ENCODE measurements at places on chromosomes 1 and 21.

- no peak for DNase-seq
These were observed 11.0 kb upstream of the XCL2 start for GRCh38 chr1:168554603-168555483.

DNA sequence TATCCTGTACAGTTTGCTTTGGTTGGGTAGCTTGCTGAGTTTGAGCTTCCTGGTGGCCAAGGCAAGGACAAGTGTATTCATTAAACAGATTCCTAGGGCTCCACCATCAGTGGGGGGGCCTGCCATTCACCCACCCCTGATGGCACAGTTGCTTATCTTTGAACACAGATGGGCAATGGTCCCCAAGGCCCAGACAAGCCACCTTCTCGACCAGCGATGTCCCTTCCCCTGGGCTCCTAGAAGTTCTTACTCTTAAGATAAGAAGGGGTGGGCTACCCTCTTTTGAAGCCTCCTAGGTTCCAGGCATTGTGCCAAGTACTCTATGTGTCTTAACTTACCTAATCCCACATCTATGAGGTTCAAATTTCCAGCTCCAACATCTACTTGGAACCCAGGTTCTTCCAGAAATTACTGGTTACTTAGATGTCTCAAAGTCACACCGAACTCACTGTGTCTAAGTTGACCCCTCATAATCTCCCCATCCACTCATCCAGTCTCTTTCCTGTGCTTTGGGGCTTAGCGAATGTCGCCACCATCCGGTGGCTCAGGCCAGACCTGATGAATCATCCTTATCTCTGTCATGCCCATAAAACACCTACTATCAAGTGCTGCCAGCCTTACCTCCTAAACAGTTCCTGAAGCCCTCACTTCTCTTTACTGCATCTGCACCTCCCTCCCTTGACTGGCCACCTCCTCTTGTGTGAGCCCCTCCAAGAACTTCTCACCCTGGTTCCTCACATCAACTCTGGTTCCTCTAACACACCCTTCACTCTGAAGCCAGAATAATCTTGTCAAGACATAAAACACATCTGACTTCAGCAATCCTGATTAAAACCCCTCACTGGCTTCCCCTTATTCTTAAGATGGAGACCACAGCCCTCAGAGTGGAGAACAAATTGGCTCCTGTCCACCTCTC lies 50.1 kb downstream of the KLHDC7A start:
- DNase-seq, result no peak

- no peak for DNase-seq
These were observed 13.6 kb upstream of the SYT14 start for GRCh38 chr1:209924390-209924789.

DNA sequence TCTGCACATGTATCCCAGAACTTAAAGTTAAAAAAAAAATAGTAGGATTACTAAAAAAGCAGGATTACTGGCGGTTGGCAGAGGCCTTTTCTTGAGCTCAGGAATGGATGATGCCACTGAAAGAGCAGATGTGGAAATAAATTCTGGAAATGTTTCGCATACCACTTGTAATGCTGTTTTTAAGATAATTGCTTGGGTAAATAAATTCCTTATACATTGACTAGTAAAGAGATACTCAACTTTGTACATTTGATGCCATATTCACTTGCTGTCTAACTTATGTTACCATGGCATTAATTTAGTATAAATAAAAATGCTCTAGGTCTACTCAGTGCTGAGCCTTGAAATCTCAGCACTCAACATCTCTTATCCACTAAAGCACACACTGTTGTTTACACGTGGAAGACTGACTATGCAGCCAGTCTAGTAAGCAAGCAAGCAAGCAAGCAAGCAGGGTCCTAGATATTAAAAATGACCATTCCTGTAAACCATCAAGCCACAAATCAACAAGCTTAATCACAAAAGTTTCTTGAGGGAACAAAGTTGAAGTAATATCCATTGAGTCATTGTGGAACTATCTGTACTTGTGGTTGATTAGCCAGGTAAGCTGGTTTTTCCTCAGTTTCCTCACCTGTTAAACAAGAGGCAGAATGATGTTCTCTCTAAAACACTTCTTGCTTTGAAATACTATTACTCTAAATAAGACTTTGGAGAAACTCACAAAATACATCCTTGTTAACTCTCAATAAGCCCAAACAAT lies 1.7 kb upstream of the RASAL2 start:
- DNase-seq, result no peak

DNA sequence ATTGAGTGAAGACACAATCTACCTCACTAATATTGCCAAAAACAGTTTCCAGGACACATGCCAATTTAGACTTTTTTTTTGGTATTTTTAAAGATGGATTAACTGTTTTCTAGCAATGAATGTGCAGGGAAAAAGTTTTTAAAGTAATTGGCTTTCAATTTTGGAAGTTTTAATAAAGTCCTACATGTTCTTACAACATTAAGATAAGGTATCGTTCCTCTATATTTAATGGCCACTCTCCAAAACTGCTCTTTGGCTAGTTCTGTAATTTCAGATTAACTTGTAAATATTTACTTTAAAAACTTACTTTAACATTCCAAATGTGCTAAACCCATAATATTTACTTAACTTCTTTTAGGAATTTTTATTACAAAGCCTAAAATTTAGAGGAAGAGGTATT lies 1332.2 kb upstream of the PRMT6 start:
- no peak for DNase-seq

GRCh38 chr1:31010086-31010989 lies 55.2 kb downstream of the PUM1 start:
- no peak for DNase-seq

Data from stimulated activated CD8-positive, alpha-beta memory T cell treated with anti-CD3 and anti-CD28 coated beads, Interleukin-4, amount 100 ng/mL, for 1 hour (primary cell).